CD4-positive, alpha-beta T cell treated with Interleukin-1 beta for 1 hour (primary cell): ENCODE measurements at places on chromosomes 1 and 21.

DNA sequence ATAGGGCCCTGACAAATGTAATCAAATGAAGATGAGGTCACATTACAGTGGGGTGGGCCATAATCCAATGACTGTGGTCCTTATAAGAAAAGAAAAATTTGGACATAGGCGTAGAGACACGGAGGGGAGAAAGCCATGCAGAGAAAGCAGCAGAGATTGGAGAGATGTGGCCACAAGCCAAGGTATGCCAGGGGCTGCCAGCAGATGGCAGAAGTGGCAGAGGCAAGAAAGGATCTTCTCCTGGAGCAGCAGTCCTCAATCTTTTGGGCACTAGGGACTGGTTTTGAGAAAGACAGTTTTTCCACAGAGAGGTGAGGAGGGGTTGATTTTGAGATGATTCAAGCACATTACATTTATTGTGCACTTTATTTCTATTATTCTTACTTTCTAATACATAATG is 355.1 kb downstream of the NPHP4 start:
- peak; percentile 34 for DNase-seq

GRCh38 chr1:161081519-161081918 is 7.8 kb downstream of the NECTIN4 start:
- no peak for DNase-seq

- DNase-seq, result no peak
These were observed 97.3 kb upstream of the MARK1 start for GRCh38 chr1:220430586-220430985.

GRCh38 chr21:45030682-45031570 is 43.5 kb upstream of the ADARB1 start:
- DNase-seq, result no peak

DNA sequence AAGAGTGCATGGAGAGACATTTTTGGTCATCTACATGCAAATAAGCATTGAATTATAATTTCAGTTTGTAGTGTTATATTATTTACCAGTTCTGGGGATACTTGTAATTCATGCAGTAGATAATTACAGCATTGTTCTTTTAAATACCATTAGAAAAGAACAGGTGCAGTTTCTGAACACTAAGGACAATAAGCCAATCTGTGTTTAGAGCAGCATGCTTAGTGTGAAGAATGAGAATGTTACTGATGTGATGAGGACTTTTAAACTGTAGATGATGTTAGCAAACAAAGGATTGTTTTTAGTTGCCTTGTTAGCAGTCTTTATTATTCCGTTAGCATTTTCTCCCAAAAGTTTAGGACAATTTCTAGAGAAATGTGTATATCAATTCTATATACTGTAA is 348.3 kb downstream of the BRINP3 start:
- no peak for DNase-seq

GRCh38 chr1:94852788-94853187 is 32.6 kb downstream of the SLC44A3 start:
- DNase-seq, result no peak

GRCh38 chr1:71252900-71253299 is 172.1 kb upstream of the ZRANB2 start:
- DNase-seq, result no peak

- no peak for DNase-seq
These were observed 40.4 kb downstream of the HUNK start for GRCh38 chr21:31913182-31913608.

DNA sequence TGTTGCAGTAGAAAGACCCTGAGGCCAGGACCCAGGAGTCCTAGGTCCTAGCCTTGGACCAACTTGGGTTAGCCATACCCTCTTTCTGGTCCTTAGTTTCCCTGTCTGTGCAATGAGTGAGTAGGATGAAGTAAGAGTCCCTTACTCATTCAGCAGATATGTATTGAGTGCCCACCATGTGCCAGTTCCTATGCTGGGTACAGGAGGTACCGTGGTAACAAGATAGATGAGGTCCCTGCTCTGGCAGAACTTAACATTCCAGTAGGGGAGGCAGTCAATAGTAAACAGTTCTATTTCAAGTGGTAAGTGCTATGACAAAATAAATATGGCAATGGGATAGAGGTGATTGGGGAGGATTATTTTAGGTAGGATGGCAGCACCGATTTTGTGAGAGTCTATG is 18.3 kb upstream of the PARS2 start:
- DNase-seq, result no peak

GRCh38 chr1:206672011-206672688 is 12.6 kb upstream of the MAPKAPK2 start:
- no peak for DNase-seq

- no peak for DNase-seq
These were observed 103.4 kb downstream of the ROR1 start for GRCh38 chr1:63877021-63877767.

DNA sequence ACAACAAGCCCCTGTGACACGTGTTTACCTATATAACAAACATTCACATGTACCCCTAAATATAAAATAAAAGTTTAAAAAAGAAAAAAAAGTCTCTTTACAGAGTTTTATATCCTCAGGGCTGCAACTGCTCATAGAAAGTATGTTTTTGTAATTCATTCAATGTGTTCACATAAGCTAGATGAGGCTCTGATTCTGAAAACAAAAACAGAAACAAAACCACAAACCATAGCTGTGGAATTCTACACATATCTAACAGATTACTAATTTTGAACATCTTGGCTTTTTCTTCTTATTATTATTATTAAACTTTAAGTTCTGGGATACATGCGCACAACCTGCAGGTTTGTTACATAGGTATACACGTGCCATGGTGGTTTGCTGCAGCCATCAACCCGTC is 579.6 kb upstream of the ZRANB2 start:
- no peak for DNase-seq

DNA sequence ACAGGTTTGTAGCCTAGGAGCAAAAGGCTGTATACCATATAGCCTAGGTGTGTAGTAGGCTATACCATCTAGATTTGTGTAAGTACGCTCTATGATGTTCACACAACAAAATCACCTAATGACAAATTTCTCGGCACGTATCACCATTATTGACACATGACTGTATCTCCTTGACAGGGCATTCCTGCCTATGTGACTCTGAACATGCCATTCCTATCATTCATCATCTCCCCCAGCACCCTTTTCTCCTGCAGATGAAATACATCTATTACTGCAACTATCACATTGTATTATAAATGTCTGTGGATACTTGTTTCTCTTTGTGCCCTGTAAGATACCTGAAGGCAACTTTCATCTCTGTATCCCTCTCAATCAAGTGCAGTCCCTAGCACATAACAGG is 29.9 kb downstream of the TP53BP2 start:
- no peak for DNase-seq

GRCh38 chr1:12627296-12627695 is 9.3 kb upstream of the DHRS3 start:
- no peak for DNase-seq

DNA sequence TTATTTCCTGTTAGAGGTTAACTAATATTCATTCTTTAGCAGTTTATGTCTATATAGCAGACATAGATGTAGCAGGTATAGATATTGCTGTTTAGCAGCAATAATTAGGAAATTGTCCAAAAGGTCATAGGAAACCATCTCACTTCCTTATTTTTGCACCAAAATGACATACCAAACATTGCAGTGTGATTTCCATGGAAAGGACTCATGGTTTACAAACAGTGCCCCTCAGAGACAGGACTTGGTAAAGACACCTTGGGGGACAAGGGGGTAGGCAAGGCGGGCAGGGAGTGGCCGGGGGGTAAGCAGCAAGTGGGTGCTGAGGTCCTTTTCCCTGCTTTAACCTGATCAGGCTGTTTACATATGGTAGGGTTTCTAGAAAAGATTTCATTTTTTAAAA is 30.5 kb downstream of the BATF3 start:
- DNase-seq, result no peak

GRCh38 chr1:223831755-223832636 is 13.8 kb downstream of the TP53BP2 start:
- no peak for DNase-seq

- no peak for DNase-seq
These were observed 659.9 kb downstream of the KCNT2 start for GRCh38 chr1:195948123-195948895.

DNA sequence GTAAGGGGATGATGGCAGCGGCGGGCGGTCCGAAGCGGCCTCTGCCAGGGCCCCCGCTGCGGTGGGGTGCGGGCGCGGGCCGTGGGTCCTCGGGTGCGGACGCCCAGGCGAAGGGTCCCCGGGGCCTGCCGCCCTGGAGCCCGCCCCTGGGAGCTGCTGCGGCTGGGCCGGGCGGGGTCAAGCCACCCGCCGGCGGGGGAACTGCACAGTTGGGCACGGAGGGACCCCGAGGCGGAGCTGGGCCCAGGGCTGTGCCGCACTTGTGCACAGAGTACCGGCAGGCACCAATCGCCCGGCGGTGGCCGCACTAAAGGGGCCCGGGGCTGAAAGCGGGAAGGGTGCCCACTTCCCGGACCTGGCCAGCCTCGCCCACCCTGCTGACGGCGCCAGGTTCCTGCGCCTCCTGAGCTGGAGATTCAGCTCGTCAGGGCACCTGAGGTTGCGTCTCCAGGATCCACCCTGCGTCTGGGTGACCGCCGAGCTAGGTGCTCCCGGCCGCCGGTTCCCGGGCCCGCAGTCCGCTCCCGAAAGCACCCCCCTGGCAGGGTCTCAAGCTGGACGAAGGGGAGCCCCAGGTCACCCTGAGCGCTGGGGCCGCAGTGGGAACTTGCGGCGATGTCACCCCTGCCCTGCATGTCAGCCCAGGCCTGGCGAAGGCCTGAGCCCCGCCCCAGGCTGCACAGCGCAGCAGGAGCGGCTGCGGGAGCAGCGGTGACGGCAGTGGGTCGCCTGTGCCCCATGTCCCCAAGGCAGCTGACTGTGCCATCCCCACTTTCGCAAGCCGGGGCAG is 56.7 kb upstream of the ETV3 start:
- no peak for DNase-seq

DNA sequence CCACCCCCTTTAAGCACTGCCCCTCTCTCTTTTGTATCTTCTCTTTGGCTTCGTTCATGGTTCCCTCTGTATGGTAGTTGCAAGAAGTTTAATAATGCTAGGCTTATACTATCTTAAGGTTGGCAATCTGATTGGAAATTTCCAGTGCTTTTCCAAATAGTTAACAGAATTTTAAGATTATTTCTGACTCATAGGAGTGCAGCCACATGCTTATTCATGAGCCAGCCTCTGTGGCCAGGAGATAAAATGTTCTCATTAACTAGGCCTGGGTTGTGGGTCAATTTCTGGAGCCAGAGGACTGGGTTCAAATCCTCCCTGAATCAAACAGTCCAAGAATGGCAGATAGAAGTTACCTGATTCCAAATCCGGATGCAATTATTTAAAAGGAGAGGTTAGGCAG is 103.1 kb downstream of the ATP6V1G3 start:
- no peak for DNase-seq

- DNase-seq, result no peak
These were observed 317 bp downstream of the SPAG17 start for GRCh38 chr1:118184739-118185083.

DNA sequence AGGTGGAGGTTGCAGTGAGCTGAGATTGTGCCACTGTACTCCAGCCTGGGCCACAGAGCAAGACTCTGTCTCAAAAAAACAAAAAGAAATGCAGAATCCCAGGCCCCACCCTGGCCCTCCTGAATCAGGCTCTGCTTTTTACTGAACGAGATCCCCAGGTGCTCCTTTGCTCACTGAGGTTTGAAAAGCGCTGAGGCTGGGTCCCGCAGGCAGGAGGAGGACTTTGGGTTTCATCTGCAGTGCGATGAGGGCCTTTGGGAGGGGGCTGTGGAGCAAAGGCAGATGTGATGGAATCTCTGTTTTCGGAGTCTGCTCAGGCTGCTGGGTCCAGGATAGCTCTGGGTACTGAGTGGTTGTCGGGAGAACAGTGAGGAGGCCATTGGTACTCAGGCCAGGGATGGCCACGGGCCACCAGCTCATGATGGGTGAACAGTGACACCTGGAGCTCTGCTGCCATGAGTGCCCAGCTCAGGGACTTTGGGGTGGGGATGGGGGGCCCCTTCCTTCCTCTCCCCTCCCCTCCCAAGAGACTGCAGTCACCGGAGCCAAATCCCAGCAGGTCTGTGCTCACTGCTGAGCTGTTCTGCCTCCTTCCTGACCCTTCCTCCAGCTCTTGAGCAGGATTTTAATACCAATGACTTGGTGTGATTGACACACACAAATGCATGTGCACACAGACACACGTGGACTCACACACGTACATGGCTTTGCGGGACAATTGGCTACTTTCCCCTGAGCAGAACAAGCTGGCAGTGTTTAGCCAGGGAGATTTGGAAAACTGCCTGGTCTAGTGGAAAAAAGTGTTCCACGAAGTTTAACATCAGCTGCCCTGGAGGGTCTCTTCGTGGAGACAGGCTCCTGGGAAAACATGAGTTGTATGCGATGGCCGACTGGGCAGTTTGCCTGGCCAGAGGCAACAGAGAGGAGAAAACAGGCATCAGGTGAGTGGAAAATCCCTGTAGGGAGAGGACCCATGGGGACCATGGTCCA is 3.6 kb upstream of the DHRS3 start:
- DNase-seq, result no peak

DNA sequence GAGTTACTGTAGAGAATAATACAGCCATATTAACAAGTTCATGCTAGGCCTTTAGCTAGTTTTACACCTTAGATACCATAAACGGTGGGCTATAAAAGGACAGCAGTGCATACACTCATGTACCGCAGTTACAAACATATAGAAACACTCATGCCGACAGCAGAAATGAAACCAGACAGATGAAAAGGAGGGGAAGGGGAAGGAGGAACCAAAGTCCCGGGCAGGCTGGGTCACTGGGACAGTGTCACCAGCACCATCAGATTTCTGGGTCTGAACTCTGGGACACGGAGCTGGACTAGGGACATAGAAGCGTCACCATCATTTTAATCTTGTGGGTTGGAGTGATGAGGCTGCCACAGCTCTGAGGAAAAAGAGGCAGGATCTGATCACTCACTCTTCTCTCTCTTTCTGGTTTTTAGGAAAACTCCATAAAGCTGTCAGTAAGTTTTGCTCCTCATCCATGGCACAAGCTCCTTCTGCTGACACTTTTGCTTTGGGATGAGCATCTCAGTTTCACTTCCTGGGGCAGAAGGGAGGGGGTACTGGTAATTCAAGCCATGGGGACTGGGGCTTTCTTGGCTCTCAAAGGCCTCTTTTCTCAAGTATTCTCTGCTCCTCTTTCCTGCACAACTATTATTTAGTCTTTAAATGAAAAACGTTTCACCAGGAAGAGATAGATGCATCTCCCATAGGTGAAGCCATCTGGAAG is 7.8 kb upstream of the ZNF691 start:
- no peak for DNase-seq

DNA sequence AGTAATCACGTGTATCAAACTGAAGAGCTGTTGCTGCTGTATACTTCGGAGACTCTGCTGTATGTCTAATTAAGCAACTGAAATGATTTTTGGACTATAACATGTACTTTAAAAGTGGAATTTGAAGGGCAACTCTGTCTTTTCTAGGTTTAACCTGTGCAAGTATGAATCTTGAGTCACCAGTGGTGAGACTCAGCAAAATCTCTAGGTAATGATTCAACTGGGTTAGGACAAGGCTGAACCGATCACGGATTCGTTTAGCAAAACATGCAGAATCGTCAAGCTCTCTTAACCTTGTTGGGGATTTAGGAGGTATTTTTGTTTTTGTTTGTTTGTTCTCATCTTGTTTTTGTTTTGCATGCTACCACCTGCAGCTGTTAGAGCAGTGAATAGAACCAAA is 149.6 kb downstream of the CYYR1 start:
- no peak for DNase-seq

GRCh38 chr1:51305371-51305823 is 25.0 kb downstream of the TTC39A start:
- DNase-seq, result no peak
